ENCODE measurements at places on chromosomes 16 and 17.
A peak's percentile ranks its signal among the peaks of the same experiment; 100 is the strongest.

DNA sequence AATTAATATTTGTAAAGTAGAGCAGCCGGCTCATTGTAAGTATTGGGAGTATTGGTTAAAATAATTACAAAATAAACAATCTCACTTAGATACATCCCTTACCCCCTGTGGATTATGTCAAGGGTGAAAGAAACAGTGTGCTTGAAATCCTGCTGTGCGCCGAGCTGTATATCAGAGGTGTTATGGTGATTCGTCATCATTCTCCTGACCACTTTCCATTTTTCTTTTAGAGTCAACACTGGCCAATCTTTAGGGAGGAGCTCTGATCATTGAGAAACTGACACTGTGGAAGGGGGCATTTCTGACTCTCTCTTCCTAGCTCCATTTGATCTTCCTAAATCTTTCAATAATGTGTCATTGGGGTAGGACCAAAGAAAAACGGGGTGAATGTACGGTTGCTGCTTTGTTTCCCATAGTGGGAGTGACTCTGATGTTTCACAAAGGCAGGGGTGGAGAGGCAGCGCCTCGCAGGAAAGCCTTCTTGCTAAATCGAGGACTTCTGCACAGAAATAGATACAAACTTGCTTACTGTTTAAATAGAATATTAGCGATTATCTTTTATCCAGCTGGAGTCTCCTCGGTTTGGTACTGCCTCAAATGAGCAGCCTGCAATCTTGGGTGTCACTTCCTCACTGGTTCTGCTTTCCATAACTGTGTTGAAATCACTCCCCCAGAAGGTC is 123.4 kb downstream of the PRKCB start:
- no peak for DNase-seq

- no peak for DNase-seq
Measured at GRCh38 chr16:69691980-69692911, 34.1 kb downstream of the NQO1 start.

DNA sequence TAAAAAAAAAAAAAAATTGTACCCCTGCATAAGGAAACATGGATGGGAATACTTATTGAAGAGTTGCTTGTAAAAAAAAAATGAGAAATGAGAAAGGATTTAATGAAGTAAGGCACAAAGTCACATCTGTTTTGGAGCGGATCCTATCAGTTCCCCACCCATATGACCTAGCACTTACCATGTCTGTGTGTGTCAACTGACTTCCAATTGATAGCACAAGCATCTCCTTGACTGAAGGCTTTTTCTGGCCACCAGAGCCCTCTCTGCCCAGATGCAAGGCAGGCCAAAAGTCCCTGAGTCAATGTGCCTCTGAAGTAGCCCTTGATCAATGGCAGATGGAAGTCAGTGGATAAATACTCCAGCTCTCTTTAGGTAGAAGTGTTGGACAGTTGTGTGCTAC is 13.4 kb upstream of the NLK start:
- DNase-seq = no peak

DNA sequence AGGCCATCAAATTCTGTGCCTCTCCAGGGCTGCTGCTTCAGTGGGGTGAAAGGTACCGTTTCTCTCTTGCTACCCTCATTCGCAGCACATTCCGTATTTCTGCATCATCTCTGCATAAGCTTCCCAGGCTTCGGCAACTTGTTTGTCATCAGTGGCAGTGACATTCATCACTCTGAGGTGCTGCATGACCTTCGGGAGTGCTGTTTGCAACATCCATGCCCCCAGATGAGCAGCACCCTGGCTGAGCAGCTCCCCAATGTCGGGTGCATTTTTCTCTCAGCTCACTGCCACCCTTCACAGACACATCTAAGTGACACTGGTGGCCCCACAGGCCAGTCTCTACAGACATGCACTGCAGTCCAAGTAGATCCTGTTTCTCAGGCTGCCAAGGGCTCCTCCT is 3.8 kb downstream of the CREBBP start:
- no peak for DNase-seq

- no peak for DNase-seq
Measured at GRCh38 chr16:74461826-74462225, 40.5 kb upstream of the CLEC18B start.

DNA sequence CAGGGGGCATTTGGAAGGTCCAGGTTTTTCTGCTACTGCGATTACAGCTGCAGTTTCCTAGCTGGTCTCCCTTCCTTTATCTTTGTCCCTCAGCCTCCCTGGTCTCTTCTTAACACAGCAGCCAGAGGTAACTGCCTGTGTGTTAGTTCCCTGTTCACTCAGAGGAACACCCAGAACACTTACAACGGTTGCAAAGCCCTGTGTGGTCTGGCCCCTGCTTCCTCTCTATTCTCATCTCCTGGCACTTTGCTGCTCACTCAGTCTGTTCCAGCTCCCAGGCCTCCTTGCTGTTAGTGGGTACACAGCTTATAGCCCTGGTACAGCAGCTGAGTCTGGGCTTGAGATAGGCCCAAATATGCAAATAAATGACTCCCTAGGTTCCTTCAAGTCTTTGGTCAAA is 16.4 kb downstream of the NTN1 start:
- no peak for DNase-seq

DNA sequence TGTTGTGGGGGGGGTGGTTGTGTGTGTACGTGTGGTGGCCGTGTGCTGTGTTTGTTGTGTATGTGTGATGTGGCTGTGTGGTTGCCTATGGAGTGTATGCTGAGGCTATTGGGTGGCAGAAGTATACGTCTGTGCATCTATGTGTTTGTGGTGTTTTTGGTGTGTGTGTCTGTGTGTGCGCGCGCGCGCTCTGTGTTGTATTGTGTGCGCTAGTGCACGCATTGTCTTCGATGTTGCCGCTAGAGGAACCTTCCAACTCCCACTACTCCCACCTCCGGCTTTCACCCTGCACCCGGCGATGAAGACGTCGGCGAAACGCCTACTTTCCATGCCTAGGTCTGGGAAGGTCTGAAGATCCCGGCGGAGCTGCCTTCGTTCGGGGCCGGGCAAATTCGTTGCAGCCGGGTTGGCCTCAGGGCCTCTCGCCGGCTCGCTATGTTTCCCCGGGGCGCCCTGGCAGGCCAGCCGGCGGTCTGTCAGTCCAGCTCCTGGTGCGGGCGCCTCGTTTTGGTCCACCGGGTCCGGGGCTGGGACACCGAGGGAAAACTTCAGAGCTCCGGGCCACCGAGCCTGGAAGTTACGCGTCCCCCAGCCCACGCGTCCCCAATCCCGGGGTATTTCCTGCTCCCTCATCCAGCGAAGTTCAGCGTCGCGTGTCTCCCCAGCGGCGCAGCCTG is 5.2 kb upstream of the DLX4 start:
- no peak for DNase-seq

GRCh38 chr17:13353590-13353989 is 248.1 kb downstream of the HS3ST3A1 start:
- no peak for DNase-seq

DNA sequence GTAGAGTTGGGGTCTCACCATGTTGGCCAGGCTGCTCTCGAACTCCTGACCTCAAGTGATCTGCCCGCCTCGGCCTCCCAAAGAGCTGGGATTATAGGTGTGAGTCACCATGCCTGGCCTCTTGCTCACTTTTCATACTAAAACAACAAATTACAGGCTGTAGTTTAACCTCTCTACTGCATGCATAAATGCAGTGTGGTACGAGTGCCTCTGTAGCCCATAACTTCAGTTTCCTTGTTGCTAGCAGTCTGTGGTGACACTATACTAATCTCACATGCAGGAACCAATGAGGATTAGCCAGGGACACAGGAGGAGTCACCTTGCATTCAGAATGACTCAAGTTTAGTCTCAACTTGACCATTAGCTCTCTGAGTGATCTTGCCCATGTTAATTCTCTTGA is 20.1 kb downstream of the HMOX2 start:
- DNase-seq = no peak

- no peak for DNase-seq
Measured at GRCh38 chr17:29169806-29170591, 10.2 kb downstream of the MYO18A start.

GRCh38 chr16:23679274-23679985 is 741 bp downstream of the PLK1 start:
- peak; percentile 30 for DNase-seq

DNA sequence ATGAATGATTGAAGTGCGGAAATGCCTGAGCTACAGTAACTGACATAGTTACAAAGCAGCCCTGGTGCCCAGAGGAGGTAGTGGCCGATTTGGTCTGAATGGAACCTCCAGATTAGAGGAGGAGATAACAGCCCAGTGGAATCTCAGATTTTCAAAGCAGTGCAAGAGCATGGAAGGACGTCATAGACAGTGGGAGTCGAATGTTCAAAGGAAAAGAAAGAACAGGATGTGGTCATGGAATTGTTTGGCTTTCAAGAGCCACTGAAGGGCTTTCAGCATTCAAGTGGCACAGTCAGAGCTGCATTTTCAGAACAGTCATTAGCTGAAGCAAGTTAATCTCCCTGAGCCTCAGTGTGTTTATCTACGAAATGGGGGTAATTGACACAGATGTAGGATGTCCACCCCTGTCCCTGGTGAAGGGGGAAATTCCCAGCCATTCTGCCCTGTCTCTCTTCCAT is 104.6 kb upstream of the CACNG3 start:
- no peak for DNase-seq

DNA sequence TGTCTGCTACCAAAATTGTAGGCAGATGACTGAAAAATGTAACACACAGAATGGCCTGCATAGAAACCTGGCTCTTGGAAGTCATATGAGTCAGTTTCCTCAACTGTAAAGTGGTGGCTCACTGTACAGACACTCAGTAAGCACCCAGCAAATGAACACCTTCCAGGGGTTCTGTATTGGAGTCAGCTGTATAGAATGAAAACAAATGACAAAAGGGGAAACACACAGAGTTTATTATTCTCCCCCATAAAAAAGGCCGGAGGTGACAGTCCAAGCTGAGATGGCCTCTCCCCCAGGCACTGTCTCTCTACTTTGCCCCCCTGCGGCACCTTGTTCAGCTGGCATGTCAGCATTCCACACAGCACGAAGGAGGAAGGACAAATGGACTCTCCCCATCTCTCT is 6.2 kb upstream of the MEOX1 start:
- DNase-seq = no peak

DNA sequence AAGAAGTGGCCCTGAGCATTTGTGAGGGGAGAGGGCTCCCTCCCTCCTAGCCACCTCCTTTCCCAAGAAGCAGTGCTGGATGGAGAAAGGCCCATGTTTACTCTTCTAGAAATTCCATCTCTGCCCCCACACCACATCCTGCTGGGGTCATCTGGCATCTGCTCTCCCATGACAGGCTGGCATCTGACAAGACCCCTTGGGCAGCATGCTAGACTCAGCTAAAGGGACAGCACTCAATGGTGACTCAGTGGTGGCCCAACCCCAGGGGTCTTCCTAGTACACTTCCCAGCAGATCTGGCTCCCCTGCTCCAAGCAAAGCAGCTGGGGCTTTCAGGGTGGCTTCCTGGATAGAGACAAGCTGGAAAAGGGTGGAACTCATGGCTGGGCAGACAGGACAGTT is 14.4 kb downstream of the SLC38A7 start:
- DNase-seq = no peak

- DNase-seq = no peak
Measured at GRCh38 chr17:29237476-29238132, 9.1 kb upstream of the CRYBA1 start.

DNA sequence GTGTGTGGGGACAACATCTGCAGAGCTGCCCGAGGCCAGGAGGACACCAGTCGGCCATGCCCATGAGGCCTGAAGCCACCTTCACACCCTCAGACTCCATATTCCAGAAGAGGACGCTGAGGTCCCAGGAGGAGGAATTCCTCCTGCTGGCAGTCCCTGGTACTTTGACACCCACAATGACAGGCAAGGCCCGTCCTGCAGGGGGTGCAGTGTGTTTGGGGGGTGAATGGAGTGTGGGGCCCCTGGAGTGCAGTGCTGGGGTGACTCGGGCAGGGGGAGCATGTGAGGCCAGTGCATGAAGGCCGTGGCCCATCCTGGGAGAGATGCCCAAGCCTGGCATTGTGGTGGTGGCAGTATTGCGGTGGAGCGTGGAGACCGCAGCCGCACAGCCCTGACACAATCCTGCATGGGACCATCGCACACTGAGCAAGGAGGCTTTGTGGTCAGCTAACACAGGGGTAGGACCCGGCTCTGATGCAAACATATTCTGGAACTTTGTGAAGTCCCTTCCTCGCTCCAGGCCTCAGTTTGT is 52.2 kb downstream of the ZDHHC7 start:
- no peak for DNase-seq

GRCh38 chr17:6474906-6475305 is 30.7 kb downstream of the PIMREG start:
- DNase-seq = no peak

DNA sequence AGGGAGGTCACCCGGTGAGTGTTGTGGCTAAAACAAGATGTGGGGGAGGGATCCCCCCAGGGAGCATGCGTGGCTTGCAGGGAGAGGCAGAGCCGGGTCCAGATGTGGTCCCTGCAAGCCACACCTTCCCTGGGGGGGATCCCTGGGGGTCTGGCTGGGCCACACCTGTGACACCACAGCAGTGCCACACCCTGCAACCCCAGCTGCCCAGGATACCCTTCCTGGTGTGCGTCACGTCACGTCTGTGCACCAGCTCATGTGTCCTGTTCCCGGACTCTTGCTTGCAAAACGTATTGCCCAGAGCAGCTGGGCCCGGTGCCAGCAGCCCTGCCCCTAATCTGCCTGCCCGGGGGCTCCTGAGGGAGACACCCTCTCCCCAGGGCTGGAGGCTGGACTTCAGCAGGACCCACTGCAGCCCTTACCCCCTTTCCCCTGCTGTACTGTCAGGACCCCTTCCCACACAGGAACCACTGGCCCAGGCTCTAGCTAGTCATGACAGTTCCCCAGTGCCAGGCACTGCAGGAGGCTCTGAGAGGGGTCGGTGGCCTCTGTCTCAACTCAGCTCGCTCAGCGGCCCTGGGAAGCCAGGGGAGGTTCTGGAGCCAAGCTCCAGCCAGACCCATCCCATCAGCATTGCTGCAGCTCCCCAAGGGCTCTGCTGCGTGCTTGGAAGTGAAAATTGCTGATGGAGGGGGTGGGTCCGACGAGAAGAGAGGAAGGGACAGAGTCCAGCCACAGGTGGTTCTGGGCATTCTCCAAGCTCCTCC is 25.8 kb upstream of the ACSF3 start:
- DNase-seq = no peak

DNA sequence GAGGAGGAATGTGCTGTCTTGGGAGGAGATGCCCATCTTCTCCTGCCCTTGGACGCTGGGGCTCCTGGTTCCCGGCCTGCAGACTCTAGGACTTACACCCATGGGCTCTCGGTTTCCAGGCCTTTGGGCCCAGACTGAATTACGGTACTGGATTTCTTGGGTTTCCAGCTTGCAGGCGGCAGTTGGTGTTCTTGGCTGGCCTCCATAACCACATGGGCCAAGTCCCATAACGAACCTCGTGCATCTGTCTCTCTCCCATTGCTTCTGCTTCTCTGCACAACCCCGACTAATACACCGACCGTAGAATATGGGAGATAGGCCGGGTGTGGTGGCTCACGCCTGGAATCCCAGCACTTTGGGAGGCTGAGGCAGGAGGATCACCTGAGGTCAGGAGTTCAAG is 162.6 kb downstream of the SDK2 start:
- no peak for DNase-seq

GRCh38 chr17:68399638-68400403 is 57.5 kb downstream of the WIPI1 start:
- peak; percentile 31 for DNase-seq

DNA sequence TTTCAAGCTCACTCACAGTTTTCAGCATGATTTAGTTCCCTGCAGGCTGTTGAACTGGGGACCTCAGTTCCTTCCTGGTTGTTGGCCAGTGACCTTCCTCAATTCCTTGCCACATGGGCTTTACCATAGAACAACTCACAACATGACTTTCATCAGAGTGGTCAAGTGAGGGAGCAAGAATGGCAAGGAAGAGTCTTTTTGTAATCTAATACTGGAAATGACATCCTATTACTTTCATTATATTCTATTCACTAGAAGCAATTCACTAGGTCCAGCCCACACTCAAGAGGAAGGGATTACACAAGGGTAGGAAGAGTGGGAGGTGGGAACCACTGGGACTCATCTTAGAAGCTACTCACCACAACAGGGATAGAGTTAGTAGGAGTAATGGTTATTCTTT is 57.6 kb downstream of the SYT17 start:
- DNase-seq = no peak
